CD4-positive, alpha-beta T cell treated with Interleukin-4 for 4 hours (primary cell): ENCODE measurements at places on chromosomes 1 and 21.

- DNase-seq, result no peak
Observed at GRCh38 chr1:22562584-22563583, at the start of gene EPHA8. TSS of gene EPHA8 (plus strand) at chr1:22563489. CDS start at chr1:22563636, 147 bp downstream.

DNA sequence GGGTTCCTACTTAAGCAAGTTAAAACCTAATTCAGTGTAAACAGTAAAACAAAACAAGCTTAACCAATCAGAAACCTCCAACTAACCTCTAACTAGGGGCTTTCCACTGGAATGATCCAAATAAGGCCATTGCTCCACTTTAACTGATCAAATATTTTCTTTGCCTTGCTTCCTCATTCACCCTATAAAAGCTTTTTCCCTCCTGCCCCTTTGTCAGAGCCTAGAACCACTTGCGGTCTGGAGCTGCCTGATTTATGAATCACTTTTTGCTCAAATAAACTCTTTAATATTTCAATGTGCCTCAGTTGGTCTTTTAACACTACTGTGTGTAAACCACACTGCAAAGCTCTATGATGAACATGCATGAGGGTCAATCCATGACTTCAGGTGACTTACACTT is 4.5 kb upstream of the FAM89A start:
- DNase-seq, result no peak

DNA sequence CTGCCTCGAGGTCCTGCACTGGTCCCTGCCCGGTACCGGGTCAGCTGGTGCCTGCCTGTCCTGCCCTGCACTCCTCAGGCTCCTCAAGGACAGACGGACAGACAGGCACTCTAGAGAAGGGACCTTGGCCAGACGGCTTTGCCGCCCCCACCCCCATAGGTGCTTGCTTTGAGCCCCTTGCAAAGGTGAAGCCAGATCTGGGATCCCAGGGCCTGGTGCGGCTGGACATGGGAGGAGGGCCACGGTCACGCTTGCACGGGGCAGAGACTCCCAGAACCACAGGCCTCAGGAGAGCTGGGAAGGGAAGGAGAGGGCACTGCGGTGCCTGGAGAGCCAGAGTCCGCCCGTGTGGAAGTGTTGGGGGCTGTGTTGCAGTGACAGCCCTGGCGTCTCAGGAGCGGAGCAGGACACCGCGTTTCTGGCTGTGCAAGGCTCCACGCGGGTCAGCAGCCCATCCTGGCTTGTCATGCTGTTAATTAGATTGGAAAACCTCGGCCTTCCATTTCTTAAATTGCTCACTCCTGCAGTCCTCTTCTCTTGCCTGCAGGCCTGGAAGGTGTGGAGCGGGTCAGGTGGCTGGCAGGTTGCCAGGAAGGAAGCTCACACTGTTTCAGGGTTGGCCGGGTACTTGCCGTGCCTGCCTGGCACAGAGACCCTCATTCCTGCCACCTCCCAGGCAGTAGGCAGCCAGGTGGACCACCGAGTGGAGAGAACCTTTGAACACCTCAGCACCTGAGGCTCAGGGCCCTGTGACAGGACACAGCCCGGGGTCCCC is 16.3 kb downstream of the COL18A1 start:
- no peak for DNase-seq

- no peak for DNase-seq
Observed at GRCh38 chr1:30895944-30896660, 12.5 kb downstream of the SDC3 start.

- no peak for DNase-seq
Observed at GRCh38 chr1:166980818-166981217, 5.5 kb upstream of the ILDR2 start.

GRCh38 chr1:209817691-209818090 is 10.1 kb upstream of the UTP25 start:
- no peak for DNase-seq

DNA sequence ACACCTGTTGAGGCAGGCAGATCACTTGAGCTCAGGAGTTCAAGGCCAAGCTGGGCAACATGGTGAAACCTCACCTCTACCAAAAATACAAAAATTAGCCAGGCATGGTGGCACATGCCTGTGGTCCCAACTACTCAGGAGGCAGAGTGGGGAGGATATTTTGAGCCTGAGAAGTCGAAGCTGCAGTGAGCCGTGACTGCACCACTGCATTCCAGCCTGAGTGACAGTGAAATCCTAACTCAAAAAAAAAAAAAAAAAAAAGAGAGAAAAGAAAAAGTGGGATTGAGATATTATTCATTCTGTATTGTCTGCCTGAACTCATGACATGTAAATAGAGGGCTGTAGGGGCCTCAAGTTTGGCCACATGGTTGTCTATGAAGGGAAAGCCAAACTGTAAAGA is 37.3 kb downstream of the WNT2B start:
- DNase-seq, result no peak

GRCh38 chr1:76144247-76144646 is 69.7 kb downstream of the ST6GALNAC3 start:
- no peak for DNase-seq
